SHP77 (cell line): ENCODE measurements at places on chromosomes 16 and 17.

DNA sequence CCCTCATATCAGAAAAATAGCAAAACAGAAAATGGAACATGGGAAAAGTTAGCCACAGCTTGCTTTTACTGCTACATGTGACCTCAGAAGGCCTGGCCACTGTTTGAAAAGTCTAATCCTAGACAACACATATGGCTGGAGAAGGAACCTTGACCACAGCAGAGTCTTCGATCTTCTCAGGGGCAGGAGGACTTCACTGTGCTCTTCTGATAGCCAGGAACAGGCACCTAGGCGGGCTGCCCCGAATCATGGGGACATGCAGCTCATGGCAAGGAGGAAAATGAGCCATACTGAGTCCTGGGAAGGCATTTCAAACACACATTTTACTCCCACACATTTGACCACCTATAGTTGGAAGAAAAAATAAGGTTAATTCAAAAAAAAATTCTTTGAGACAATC is 31.1 kb upstream of the ADORA2B start:
- DNase-seq = no peak

GRCh38 chr17:81416612-81417011 is 21.4 kb downstream of the BAHCC1 start:
- peak; percentile 98 for DNase-seq

- no peak for DNase-seq
These were observed 6.0 kb upstream of the GRB2 start for GRCh38 chr17:75411328-75412067.

DNA sequence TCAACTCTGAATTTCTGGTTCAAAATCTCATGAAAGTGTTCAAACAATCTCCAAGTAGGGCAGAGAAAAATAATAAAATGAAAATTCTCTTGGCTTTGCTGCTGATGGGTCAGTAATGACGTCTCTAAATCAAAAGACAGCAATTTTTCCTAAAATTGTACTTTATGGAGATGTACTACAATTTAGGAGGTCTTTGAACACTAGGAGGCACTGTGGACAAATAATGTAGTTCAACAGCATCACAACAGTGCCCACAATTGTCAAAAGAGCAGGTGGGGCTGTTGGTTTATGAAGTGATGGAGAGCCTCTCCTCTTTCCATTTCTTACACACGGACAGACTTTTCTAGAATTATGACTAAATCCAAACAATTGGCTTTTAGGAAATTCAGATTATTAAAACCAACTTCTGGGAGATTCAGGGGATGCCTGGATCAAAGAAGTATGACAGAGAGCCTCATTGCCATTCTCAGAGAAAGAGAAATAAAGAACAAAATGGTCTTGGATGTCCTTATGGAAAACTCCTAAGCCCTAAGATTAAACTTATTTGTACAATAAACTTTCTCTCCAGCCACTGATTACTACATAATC is 23.8 kb downstream of the EZH1 start:
- DNase-seq = peak; percentile 46

DNA sequence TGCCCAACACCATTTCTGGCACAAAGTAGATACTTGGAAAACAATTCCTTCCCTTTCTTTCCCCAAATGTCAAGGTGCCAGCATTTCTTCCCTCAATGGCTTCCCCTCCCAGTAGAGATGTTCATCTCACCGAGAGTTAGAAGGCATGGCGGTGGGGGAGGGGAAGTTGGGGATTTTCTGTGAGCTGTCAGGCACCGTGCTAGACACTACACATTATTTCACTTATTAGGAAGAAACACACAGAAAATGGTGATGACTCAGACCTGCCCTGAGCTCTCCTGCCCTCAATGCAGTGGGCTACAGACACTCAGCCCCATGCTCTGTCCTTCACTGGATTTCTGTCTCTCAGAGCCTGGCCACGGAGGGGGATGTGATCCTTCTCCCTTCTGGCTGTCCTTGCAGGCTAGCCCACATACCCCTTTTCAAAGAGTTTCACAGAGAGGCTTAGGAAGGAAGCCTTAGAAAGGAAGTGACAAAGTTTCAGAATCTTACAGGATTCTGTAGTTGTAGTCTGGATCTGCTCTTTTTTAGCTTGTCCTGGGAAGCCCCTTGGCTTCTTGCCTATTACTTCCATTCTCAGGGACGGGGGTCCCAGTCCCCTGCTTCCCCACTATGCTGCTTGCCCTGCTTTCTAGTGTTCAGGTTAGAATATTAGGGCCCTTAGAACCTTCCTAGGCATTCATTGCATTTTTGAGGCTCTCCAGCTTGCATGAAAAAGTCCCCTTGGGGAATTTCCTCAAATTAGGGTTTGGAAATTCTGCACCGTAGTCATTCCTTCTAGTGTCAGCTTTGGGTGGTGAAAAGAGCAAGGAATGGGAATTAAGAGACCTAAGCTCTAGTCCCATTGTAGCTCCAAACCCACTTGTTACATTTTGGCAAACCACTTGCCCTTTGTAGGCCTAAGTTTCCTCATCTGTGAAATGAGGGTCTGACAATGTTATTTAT is 12.2 kb upstream of the CCL5 start:
- no peak for DNase-seq

DNA sequence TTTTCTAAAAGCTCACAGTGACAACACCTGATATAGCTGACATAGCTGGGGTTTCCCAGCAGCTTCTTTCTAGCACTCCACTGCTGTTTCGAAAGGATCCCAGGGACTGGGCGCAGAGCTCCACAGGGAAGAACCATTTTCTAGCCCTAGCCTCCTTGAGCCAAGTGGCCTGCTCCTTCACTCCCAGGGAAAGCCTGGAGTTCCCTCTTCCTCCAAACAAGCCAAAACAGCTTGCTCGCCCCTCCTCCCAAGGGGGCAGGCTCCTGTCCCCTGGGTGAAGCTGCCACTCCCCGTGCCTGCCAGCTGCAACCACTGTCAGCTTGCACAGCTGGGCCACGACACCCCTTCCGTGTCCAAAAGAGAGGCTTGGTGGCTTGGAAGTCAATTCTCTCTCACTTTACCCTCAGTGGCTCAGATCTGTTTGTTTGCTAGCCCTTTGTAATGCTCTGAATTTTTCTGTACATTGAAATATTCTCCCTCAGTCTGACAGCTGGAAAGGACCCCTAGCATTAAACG is 59.8 kb downstream of the CYTH1 start:
- DNase-seq = no peak

- DNase-seq = no peak
These were observed 15.1 kb downstream of the ASPSCR1 start for GRCh38 chr17:81992306-81993102.

GRCh38 chr17:78933025-78933958 is 8.1 kb upstream of the TIMP2 start:
- DNase-seq = peak; percentile 82

DNA sequence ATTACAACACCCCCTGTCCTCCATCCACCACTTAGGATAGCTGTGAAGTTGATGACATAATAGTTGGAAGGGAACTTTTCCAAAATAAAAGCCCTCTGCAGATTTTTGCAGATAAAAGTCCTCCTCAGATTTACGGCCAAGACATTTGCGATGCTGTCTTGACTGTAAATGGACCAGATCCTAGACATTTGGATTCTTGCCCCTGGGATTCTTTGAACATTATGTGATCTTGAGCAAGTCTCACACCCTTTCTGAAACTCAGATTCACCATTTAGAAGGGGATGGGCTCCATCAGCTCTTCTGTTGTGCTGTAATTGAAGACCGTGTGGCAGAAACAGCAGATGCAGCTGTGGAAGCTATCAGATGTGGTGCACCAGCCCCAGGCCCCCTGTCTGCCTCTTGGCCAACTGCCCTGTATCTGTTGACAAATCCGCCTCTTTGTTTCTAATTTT is 153.9 kb upstream of the CACNG3 start:
- DNase-seq = no peak

GRCh38 chr17:17512866-17513265 is 16.7 kb upstream of the RASD1 start:
- no peak for DNase-seq

DNA sequence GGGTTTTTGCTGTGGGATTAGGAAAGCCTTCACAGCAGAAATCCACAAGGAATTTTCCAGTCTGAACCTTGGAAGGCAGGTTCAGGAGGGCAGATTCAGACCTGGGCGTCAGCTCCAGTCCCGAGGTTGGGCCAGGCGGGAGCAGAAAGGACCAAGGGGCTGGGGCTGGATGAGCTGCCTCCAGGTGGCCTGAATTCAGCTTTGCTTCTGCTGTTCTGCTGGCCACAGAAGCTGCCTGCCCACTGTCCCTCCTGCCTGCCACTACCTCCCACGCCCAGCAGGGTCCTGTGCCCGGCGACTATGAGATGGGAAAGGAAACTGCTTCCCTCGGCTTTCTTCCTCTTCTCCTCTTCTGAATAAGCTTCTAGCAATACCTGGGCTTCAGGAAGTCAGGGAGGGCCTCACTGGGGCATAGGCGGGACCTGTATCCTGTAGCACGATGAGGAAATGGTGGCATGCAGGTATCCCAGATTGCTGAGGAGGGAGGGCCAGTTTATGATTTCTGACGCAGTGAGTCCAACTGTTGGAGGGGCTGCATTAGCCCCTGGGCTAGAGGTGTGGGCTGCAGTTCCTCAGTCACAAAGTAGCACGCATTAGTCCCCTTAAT is 18.4 kb downstream of the TBX4 start:
- no peak for DNase-seq

GRCh38 chr17:71941920-71942319 is 178.9 kb upstream of the SOX9 start:
- DNase-seq = no peak

- DNase-seq = no peak
These were observed 7.3 kb downstream of the HASPIN start for GRCh38 chr17:3730881-3731429.

DNA sequence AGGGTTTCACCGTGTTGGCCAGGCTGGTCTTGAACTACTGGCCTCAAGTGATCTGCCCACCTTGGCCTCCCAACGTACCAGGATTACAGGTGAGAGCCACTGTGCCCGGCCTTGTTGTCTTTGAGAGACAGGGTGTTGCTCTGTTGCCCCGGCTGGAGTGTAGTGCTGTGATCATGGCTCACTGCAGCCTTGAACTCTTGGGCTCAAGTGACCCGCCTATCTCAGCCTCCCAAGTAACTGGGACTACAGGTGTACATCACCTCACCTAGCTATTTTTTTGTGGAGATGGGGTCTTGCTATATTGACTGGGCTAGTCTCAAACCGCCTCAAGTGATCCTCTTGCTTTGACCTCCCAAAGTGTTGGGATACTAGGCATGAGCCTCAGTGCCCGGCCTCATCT is 68.4 kb downstream of the PGS1 start:
- DNase-seq = no peak
